ENCODE measurements at places on chromosomes 2 and 18.

DNA sequence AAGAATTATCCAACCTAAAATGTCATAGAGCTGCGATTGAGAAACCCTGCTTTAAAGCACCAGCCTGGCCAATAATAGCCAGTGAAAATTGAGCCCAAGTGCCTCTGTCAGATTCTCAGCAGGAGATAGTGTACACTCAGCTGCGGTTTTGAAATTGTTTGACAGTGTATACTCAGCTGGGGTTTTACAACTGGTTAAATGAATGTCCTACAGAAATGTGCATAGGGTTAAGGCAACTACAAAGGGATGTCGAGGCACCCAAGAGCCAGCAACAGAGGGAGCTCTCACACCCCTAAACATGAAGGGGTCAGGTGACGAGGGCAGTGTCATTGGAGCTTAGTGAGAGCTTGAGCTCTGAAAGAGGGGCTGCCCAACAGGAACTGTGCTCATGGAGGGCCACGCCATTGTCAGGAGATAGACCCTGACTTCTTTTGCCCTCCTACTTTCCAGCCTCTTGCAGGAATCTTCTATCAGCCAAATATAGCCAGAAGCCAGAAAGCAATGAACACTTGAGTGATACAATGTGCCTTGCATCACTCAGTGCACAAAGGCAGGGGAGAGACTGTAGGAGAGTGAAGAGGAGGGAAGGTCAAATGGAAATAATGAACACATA lies 15.1 kb downstream of the ACTG2 start:
- DNase-seq = peak; percentile 45

- no peak for DNase-seq
Observed at GRCh38 chr2:47134386-47135090, 20.6 kb downstream of the STPG4 start.

DNA sequence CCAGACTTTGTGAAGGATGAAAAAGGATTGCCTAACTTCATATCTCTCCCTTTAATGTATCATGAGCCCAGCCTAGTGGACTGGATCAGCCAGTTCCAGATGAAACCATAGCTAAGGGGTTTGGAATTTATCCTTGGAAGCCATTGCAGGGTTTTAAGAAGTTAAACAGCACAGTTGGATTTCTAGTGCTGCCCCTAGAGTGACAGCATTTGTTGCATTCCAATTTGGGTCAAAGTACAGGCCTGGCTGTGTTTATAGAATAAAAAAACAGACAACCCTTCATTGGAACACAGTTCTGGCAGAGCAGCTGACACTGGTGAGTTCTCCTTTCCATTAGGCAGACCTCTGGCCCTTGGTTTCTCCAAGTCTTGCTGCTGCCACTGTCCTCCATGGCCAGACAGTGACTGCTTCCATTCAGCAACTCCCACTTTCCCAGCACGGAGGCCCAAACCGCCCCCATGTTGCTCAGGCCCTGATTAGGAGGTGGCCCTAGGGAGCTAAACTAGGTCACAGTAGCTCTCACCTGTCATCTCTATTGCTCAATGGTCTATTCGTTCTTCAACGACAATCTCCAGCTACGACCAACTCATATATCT lies 8.0 kb downstream of the GPR39 start:
- DNase-seq = no peak

GRCh38 chr2:215535125-215535668 lies 99.3 kb upstream of the FN1 start:
- DNase-seq = no peak

DNA sequence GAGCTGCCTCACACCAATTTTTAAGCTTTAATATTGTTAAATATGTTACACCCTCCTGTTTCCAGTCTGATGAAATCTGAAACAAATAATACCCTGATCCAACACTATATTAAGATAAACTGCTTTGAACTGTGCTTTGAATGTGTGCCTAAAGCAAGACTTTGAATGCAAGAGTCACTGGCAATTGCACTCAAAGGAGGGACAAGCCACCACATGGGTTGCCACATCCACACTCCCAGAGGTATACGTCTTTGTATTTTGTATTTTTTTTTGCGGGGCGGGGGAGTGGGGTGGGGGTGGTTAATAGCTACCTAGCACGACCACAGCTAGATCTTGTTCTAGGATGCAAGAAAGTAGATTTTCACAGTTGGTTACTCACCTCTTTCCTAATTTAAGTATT lies 1.8 kb upstream of the ZEB2 start:
- DNase-seq = no peak

DNA sequence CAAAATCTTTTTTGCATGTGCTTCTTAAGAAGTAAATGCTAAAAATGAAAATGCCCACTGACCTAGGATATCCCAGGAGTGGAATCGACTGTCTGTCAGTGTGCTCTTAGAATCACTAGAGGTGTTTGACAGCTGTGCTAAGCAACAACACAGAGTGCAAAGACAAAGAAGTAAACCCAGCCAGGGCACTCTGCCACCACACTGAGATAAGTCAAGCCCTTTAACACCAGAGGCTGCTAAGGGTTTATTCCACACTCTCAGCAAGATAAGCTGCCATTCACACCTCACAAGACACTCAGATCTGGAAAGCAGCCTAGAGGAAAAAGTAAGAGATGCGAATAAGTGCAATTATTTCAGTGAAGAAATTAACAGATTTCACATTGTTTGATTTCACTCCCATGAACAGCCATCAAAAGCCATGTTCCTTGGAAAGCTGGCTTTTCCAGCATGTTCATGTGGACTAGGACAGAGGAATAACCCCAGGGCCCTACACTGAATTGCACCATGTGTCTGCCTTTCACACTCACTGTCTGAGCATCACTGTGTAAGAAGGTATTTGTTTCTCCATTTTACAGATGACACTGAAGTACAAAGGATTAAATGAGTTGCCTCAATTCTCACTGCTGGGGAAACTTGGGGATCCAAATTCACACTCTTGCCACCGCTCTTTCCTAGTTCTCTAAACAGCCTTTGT lies 6.0 kb upstream of the BMP10 start:
- no peak for DNase-seq

DNA sequence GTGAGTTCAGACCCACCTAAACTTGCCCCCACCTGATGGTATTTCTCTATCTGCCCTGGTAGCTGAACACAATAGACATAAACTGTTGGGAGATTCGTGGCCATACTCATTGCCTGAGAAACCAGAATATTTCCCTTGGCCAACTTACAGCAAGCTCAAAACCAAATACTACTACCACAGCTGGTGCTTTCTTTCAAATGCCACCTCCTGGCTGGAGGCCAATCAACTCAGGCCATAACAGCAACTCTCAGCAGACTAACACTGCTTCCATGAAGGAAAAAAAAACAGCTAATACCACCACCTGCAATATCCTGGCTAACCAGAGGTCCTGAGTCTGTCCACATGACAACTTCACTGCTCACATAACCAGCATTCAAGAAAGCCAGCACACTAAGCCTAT lies 373.1 kb downstream of the CMPK2 start:
- DNase-seq = no peak

DNA sequence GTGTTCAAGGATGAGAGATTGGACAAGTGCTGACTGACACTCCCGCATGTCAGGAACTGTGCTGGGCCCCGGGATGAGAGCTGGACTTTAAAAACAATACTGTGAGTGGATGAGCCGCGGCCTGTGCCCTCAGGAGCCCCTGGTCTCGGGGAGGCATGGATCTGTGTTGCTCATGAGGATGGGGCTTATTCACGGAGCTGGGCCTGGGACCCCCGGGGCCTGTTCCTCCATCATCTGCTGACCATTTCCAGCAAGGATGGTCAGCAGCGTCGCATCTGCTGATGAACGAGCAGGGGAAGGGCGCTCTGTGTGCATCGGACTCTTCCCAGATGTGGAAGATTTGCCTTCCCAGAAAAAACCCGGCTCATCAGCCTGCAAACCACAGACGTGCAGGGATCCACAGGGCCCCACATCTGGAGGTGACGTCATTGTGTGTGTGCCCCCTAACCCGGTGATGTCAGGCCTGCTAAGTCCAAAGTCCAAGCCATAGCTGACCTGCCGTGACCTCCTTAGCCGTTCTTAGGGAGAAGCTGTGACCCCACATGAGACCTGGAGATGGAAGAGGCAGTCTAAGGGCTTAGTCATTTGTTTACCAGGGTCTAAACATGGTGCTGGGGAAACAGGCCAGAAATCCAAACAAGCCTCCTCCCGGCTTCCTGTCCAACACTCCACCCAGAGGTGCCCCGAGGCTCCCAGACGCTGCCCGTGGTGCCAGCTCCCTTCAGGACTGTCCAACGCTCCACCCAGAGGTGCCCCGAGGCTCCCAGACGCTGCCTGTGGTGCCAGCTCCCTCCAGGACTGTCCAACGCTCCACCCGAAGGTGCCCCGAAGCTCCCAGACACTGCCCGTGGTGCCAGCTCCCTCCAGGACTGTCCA lies 143.9 kb downstream of the PXDN start:
- no peak for DNase-seq

DNA sequence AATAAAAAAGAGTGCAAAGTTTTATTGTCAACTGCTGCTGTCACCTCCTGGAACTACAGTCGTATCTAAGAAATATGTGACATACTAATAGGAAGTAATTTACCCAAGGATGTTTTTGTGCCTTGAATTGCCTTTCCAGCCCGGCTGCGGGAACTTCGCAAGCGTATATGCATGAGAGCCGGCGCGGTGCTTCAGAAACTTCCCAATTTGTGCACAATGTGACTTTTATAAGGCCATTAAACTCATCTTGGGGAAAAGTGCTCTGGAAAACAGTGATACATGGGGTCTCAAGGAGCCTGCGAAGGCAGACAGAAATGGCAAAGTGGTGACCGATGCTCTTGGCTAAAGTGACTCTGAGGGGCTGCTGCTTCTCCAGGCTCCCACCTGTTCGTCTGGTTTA lies 41.7 kb upstream of the CELF4 start:
- no peak for DNase-seq

GRCh38 chr2:74845217-74845751 lies 11.4 kb downstream of the HK2 start:
- DNase-seq = peak; percentile 18

DNA sequence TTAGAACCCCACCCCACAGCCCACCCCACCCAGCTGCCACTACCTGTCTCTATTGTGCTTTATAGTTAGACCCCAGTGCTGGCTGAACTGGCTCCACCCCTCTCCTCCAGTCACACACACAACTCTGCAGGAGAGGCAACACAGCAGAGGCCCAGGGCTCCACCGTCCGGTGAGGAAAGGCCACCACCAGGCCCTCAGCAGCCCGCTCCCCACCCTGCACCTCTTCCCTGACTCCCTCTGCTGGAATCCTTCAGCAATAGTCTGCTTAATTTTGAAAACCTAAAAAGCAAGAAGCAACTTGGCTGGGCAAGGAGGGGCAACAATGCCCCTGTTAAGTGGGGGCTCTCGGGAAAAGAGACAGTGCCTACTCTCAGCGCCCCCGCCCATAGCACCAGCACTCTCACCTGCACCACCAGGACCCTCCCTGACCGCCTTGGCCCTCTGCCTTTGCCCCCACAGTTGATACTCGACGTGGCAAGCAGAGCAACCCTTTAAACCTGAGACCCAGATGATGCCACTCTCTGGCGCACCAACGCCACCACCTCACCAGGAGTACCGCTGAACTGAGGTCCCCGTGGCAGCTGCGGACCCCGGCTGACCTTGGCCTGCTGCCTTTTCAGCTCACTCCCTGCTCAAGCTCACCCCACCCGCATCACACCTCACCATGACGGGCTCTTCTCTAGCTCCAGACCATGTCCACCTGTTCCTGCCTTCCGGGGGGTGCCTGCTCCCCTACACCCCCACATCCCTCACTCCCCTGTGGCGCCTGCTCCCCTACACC lies 45.7 kb downstream of the NDUFA10 start:
- no peak for DNase-seq

- no peak for DNase-seq
Observed at GRCh38 chr2:219571311-219572236, at the start of gene OBSL1. OBSL1 (minus strand) TSS chr2:219571539; CDS start chr2:219571232, 307 bp downstream.

GRCh38 chr18:73549236-73549635 lies 598.4 kb downstream of the FBXO15 start:
- DNase-seq = no peak

DNA sequence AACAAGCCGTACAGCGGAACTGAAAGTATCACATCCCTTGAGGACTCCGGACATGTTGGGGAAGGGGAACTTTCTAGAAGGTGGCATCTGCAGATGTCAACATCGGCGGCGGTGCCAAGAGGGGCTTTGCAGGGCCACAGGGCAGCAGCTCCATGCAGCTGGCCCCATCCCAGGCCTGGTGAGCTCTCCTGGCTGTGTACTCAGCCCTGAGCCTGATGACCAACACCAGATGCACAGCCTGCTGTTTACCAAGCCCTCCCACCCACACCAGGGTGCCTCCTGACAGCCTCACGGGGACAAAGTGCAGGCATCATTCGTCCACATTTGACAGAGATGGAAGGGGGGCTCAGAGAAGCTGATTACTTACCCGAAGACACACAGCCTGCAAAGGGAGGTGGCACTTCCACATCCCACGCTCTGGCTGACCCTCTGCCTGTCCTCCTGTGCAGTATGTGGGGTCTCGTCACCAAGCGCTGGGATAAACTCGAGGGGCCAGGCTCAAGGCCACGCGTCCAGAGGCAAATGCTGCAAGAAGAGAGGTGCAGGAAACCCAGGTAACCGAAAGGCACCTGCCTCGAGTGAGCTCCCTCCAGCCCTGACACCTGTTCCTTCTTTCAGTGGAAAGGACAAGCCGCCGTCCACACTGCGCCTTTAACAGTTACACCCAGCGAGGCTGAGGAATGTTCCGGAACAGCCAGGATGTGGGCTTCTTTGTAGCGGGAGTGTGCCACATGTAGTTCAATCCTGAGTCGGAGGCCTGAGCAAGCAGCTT lies 69.0 kb upstream of the ASAP2 start:
- no peak for DNase-seq

DNA sequence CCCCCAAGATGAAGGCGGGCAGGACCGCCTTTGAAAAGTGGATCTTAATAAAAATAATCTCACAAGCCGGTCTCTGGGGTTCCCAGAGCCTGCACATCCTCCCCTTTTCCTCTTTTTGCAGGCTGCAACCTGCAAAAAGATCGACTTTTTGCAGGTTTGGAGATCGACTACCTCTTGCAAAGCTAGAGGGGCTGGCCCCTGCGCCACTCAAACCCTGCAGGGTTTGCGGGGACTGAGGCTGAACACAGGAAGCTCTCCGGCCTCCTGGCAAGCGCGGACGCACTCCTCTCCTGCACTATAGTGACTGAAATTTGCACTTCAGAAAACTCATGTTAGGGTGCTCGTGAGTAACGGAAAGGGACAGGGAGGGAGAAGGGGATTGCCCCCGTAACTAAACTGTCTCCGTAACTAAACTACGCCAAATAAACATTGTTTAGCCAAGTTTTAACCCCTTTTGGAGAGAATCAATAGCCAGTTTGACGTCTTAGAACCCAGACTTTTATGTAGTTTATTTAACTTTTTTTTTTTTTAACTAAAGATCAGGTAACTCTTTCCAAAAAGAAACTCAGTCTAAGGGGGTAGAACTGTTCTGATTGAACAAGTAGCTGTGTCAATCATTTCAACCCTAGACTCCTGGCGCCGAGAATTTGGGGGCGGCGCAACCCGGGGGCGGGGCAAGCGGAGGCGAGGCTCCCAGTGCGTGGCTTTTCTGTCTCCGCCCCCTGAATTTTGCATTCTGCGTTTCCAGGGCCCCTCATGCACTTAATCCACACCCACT lies 2.5 kb downstream of the IGFBP5 start:
- DNase-seq = peak; percentile 15

Data from central memory CD4-positive, alpha-beta T cell (primary cell).